Urinary bladder (tissue), 4 donors: ENCODE measurements at places on chromosomes 6 and 20. TPM values are rescaled to one million over a fixed set of nuclear protein-coding genes. Genes with fewer than 3 reads are reported as not detected.

BTN3A1 gene
- polyA plus RNA-seq = 13.3 TPM

DNA sequence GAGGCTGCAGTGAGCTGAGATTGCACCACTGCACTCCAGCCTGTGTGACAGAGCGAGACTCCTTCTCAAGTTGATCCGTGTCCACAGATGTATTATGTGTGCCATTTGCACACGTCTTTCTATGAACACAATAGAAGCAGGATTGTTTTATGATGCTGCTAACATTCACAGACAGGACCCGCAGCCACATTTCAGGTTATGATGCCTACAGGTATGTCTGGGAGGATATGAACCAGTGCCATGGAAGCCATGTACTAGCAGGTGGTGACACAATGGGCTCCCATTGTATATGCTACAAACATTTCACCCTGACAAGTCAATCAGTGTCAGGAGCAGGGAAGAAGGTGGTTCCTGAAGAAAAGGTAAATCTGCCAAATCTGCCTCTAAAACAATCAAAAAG lies 4.3 kb downstream of the TRAM2 start:
- no peak for DNase-seq

GRCh38 chr20:61477451-61477861 lies 225.4 kb downstream of the CDH4 start:
- DNase-seq = no peak

DNA sequence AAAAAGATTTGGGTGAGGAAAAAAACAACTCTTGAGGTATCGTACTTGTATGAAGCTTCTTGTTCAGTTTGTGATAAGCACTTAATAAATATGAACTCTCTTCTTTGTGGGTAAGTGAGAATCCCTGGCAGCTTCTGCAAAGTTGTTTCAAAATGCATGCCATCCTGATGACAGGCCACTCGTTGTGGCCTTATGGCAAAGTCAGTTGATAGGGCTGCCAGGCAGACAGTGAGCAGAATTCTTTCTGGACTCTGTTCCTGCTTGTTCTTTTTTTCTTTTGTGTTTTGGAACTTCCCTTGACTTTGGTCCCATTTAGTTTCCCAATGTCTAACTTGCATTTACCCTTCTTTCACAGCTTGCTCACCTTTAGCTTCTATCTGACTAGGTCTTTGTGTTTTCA lies 983.5 kb upstream of the FLRT3 start:
- DNase-seq = no peak

OR2J2 gene
- not detected for polyA plus RNA-seq

DNA sequence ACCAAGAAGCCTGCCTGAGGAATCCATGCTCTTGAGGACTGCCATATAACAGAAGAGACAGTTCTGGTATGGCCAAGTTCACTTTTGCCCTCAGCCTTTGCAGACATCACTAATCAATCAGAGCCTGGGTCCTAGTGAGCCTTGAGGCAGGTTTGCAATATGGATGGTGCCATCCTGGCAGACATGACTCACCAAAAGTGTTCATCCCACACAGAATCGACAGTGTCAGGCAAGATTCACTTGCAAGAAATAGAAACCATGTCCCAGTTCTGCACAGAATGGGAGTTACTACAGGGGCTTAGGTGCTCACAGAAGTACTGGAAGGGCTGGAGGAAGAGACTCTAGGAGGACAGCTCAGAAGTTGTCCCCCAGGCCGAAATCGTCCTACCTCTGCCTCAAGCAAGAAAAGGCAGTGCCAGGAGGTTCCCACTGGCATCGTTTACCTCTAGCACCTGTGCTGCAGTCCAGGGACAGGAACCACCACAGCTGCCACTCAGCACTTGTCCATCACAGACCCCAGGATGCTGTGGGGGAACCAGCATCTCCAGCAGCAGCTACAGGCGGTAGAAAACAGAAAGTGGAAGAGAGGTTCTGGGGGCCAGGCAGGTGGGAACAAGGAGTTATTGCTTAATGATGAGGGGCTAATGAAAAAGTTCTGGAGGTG lies 42.6 kb upstream of the PHACTR3 start:
- DNase-seq = no peak
